NB4 (cell line): ENCODE measurements at places on chromosomes 16 and 17.

GRCh38 chr16:46763147-46763546 is 15.0 kb upstream of the MYLK3 start:
- no peak for DNase-seq

- no peak for DNase-seq
These were observed 59.0 kb upstream of the TRAP1 start for GRCh38 chr16:3776316-3776715.

DNA sequence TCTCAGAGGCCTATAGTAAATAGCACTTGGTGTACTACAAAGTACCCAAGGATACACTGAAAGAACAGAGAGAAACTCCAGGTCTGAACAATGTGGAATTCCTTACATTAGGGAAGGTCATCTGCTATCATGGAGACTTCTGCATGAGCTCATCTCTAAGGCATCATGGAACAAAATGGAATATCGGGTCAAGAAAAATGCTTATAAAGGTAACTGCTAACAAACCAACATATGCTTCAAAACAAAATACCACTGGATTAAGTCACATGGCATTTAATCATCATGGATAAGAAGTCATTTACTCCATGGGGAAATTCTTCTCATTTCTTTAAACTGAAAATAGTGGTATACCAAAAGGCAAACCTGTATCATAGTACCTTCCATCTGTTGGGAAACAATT is 34.2 kb downstream of the TXNDC11 start:
- no peak for DNase-seq

DNA sequence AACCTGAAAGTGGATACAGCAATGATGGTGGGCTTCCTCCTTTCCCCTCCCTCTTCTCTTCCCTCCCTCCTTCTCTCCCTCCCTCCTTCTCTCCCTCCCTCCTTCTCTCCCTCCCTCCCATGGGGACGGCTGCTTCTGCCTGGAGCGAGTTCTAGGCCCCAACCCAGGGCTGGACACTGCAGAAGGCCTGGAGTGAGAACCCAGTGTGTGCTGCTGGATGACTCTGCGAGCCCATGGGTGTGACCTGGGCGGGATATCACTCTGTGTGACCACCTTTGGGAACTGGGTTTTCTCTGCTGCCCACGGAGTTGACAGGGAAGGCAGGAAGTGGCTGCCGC is 242.6 kb upstream of the GSE1 start:
- DNase-seq: no peak

DNA sequence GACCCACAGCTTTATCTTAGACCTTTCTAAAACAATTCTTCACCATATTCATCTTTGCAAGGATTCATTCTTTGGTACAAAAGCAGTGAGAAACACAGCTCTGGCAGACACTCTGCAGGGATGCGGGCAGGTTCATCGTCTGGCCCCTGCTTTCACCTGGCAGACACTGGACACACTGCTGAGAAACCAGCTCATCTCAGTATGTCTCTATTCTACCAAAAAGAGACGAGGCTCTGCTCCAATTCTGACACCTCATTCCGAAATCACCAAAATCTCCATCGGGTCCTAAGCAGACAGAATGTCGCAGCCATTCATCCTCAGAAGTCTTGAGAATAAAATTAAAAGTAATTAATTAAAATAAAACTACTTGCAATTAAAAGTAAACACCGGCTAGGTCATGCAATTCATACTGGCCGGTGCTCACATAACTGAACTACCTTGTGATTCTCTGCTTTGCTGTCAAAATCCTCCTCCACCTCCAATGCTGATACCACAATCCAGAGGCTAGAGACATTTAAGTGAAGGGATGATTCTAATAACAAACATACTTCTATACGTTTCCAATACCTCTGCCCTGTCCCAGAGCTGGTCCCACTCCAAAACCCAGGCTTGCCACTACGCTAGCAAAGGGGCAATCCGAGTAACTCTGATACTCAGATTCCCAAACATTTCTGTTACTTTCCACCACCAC is 1.3 kb downstream of the RNF157 start:
- DNase-seq: no peak

- no peak for DNase-seq
These were observed 67.6 kb downstream of the ASIC2 start for GRCh38 chr17:33225509-33225908.

- DNase-seq: no peak
These were observed 2.1 kb upstream of the MFSD6L start for GRCh38 chr17:8801135-8801840.
